Occipital lobe (tissue), 3 donors: ENCODE measurements at places on chromosomes 3 and 15.

DNA sequence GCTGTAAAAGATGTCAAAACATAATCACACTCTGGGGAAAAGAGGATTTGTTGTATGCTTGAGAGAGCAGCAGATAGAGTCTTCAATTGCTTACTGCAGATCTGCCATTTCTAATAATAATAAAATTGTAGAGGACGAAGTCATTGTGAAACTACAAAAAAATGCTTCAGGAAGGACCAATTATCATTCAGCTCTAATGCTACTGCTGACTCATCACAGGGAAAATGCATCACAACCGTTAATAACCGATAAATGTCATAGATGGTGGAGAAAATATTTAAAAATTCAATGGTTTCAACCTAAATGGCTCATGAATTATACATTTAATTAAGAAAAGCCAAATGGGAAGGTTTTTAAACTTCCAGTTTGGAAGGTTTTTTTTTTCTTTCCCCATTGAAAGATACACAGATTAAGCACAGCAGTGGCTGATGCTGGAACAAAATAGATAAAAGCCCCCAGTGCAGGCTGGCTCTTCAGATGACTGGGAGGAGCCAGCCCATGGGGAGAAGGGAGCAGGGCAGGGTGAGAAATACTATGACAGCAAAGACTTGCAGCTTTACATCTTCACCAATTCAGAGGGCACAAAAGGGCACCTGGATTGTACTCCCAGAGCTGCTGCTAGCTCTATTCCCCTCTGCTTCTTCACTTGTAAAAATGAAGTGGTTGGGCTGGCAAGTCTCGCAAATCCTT, 196.1 kb downstream of the CNTN6 start:
- DNase-seq: no peak

DNA sequence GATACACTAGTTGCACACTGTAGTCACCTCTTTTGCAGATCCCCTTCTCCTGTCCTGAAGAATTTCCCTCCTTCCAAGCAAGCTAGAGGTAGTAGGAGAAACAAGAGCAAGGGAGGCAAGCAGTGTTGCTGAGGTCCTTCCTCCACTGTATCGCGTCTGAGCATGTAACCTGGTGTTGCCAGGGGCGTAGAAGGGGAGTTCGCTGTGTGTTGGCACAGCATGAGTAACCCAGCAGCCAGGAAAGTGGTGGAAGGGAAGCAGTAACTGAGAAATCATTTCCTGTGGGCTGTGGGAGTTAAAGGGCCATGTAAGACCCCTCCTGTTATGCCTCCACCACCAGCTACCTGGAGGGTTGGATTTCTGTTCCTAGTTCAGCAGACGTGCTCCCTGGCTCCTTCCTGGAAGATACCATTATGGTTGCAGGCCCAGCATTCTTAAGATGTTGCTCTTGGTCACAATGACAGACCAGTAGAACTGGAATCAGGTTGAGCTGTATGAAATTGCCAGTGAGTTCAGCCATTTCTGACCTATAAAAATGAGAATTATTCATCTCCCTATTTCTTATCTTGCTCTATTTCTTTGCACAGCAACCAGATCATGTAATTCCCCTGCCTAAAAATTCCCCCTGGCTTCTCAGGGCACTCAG, 215.3 kb upstream of the TOPAZ1 start:
- DNase-seq: no peak

GRCh38 chr15:48052946-48053345, 67.8 kb upstream of the SLC24A5 start:
- no peak for DNase-seq

GRCh38 chr15:49492830-49493229, 69.8 kb downstream of the FGF7 start:
- no peak for DNase-seq

DNA sequence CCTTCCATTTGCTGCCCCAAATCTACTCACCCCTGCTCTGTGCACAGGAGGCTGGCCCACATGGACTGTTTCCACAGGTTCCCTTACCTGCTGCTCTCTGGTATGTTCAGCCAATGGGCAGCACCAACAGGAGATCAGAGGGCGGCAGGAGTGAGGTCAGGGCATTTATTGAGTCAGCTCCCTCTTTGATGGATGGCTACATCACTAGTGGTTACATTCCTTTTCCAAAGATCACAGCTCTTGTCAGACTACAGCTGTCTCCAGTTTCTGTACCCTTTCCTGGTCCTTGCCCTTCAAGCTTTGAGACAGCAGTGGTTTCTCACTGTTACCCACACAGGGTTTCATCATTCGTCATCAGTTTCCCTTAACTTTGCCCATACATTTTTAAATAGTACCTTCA, 325.1 kb downstream of the SUCLG2 start:
- DNase-seq: no peak

DNA sequence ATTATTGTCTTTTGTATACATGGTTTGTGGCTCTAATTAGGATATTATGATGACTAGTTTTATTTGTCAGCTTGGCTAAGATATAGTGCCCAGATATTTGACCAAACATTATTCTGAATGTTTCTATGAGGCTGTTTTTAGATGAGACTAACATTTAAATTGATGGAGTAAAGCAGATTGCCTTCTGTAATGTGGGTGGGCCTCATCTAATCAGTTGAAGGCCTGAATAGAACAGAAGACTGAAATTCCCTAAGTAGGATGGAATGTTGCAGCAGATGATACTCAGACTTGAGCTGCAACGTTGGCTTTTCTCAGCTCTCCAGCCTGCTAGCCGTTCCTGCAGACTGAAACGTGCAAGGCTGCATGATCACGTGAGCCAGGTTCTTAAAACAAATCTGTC, 546.5 kb downstream of the EDEM1 start:
- no peak for DNase-seq

DNA sequence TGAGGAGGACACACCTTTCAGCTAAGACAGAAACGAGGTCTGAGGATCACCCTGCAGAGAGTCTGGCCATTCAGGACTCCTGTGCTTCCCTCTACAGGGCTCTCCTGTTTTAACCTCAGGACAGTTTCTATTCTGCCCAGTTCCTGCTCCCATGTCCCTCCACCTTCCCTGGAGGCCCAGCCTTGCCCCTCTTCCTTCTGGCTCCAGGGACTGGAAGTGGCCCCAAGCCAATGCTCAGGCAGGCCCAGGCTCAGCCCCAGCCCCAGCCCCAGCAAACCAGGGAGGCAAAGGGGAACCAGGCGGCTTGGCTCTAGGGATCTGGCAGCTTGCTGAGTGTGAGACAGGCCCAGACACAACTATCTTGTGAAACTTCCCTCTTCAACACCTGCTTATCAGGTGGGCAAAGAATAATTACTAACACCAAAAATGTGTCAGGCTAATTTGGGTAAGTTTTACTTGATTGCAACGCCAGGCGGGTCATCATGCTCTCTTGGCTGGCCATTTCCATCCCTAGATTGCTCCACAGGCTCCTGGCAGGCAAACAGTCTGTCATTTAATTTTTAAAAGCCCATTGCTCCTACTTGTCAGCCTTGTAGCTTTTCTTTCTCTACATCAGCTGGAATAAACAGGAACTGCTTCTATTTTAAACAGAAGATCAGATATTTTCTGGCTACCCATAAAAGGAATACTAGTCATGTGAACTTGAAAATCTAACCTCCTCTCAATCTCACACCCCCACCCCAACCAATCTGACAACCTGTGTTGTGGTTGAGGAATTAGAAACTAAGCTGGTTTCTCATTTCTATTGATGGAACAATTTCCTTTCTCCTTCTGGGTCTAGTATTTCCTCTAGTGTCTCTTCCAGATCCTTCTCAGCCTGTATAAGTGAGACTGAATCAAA, 33.5 kb downstream of the UPK1B start:
- DNase-seq: no peak

DNA sequence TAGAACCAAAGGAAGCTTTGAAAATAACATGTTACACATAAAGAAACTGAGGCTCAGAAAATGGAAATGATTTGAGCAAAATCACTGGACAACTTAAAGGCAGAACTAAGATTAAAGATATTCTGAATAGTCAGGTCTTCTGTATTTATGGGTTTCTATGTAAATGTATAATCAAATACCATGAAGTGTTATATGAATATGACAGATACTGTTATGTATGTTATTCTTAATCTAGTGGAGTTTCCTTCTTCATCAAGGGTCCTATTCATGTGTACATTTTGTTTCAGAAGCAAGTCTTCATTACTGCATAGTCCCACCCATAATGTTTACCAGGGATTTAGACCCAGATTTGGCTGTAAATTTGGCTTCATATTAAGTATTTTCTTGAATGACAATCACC, 470.9 kb upstream of the TPRG1 start:
- DNase-seq: no peak

DNA sequence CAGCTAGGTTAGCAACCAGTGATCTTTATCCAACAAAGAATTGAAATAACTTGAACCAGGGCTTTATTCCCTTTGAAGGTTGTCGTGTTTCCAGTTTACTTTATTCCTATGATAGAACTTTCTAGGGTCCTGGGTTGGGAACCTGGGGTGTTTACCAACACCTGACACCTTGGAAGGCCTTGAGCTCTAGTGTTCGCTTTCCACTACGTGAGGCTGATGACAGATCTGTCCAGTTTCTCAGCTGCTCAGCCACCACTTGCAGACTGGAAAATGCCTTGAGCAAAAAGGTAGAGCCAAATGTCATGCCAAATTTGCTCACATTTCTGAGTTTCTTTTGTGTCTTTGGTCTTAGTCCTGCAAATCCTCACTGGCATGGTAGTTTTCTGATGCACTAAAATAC, 227.2 kb downstream of the ADAMTSL3 start:
- no peak for DNase-seq

DNA sequence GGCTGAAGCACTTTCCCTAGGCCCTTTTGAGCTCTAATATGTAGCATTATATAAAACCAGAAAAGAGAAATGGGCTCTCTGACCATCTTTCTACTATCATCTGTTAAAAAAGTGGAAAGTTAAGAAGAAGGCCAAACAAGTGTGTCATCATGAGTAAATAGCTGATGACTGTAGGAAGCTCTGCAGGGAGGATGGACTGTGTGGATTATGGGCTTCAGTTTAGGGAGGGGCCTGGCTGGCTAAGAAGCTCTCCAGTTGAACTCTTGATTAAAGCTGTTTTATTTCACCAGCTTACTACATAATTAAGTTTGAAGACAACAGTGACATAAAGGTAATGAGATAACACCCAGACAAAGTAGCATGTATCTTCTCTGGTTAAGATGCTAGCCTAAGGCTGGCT, 30.6 kb downstream of the INTS14 start:
- DNase-seq: no peak

DNA sequence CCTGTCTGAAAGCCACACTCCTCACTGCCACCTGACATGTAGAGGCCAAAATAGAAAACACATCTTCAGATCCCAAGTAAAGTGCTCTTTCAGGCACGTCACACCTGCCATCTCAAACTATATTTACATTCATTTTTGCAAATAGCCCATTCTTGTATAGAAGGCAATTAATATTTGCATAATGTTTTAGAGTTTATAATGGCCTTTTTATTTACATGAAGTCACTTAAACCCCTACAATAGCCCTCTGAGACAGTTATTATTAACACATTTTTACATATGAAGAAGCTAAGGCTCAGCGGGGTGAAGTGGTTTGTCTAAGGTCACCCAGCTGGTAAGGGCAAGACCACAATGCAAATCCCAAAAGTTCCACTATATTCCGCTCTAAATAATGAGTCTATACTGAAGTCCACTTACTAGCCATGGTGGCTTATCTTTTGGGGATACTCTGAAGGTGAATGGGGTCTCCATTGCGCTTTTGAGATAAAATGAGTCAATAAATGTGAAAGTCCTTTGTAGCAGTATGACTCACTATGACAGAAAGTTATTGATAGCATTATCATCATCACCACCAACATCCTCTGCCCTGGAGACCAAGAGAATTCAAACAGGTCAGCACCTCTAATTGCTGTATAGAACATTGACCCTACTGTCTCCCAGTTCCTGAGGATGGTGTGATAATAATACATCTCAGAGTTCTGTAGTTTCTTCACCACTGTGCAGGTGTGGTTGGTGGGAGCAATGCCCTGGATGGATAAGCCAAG, 155.9 kb upstream of the BCL6 start:
- DNase-seq: no peak

- DNase-seq: no peak
Measured at GRCh38 chr3:23590424-23591273, 215.1 kb upstream of the UBE2E1 start.

DNA sequence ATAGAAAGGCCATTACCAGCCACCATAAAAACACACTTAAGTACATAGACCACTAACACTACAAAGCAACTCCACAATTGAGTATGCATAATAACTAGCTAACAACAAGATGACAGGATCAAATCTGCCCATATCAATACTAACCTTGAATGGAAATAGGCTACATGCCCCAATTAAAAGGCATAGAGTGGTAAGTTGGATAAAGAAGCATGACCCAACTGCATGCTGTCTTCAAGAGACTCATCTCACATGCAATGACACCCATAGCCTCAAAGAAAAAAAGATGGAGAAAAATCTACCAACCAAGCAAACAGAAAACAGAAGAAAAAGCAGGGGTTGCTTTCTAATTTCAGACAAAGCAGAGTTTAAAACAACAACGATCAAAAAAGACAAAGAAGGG, 218.7 kb downstream of the ISL2 start:
- no peak for DNase-seq

DNA sequence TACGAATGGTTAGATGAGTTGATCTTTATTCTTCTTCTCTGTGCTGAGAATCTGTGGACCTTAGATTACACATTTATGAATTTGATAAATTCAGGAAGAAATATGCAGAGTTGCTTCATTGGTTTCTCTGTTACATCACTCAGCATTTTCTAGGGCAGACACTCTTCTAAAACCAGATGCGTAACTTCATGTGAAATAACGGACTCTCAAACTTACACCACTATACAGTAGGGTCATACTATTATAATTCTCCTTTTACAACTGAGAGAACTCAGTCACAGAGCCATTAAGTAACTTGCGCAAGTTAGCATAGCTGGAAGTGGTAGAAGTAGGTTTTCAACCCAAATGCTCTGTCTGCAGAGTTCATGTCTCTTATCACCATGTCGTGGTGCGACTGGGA, 5.7 kb downstream of the TMEM207 start:
- no peak for DNase-seq

DNA sequence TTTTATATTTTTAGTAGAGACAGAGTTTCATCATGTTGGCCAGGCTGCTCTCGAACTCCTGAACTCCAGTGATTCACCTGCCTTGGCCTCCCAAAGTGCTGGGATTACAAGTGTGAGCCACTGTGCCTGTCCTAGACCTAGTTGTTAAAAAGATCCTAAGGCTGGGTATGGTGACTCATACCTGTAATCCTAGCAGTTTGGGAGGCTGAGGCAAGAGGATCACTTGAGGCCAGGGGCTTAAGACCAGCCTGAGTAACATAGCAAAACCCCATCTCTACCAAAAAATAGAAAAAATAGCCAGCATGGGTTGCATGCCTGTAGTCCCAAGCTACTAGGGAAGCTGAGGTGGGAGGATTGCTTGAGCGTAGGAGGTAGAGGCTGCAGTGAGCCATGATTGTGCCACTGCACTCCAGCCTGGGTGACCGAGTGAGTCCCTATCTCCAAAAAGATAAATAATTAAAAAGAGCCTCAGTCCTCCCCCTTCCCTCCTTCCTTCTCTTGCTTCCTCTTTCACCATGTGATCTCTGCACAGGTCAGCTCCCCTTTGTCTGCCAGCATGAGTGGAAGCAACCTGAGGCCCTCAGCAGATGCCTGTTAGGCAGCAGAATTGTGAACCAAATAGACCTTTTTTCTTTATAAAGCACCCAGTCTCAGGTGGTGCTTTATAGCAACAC, 9.8 kb upstream of the FNDC3B start:
- DNase-seq: no peak
